ENCODE measurements at places on chromosomes 1 and 21.
A peak's percentile ranks its signal among the peaks of the same experiment; 100 is the strongest.

DNA sequence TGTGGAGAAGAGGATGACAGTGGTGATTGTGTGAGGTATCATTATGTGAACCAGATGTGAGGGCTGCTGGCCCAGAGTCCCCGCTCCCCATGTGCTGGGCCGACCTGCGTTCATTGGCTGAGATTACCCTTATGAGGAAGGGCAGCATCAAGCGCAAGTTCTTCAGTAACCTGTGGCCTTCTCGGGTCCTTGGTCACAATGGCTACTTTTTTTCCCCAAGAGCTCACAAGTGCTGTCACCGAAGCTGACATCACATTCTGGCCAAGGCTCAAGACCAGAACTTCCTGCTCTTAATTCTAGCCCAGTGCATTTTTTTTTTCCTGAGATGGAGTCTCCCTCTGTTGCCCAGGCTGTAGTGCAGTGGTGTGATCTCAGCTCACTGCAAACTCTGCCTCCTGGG, 262.9 kb downstream of the RHOU start:
- no peak for DNase-seq

- no peak for DNase-seq
Observed at GRCh38 chr1:154427173-154428139, 22.3 kb downstream of the IL6R start.

DNA sequence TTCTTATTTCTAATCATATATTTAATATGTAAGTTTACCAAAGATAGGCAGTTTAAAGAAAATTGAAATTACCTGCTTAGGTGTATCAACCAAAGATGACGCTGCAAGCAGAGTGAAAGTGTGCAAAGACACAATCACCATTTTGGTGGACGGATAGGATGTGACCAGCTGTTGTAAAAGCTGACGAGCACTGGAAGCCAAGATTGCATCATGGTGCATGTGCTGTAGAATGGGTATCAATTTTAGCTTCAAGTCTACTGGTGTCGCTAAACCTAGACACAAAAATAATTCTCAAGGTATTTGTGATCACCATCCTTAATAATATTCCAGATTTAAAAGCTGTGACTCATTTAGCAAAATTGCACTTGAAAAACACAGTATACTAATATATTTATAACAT, 28.2 kb downstream of the INTS7 start:
- DNase-seq, result no peak

DNA sequence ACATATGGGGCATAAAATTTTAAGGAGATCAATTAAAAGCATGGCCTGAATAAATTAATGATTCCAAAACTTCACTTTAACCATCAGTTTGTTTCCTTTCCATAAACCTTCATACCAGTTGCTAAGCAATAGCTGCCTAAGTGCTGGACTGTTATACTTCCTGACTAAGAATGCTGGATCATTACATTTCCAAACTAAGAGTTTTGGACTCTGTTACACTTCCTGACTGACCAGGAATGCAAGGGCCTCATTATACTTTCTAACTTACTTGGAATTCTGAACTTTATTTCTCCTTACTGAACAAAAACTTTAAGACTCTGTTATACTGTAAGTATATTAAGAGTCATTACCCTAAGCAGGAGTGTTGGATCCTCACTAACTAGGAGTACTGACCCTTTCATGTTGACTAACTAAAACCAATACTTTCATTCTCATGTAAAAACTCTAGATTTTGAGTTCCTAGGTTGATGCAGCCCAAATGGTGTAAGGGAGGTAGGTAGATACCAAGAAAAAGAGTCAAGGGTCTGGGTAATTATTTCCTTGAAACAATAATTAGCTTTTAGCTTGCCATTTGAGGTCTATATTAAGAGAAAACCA, 118.2 kb downstream of the FAF1 start:
- peak; percentile 59 for DNase-seq

- DNase-seq, result no peak
Observed at GRCh38 chr1:10059342-10059718, 26.6 kb downstream of the UBE4B start.

GRCh38 chr1:45177452-45177851, 29.0 kb downstream of the ZSWIM5 start:
- DNase-seq, result peak; percentile 25

- DNase-seq, result no peak
Observed at GRCh38 chr1:119662034-119662437, 14.0 kb upstream of the ZNF697 start.

- DNase-seq, result peak; percentile 42
Observed at GRCh38 chr1:94873520-94874351, 53.2 kb downstream of the CNN3 start.

- DNase-seq, result peak; percentile 97
Observed at GRCh38 chr21:41612674-41613532, 104.9 kb upstream of the TMPRSS2 start.

GRCh38 chr1:14508613-14509012, 89.9 kb upstream of the KAZN start:
- DNase-seq, result no peak

GRCh38 chr1:107949467-107950253, 15.3 kb downstream of the VAV3 start:
- no peak for DNase-seq

- DNase-seq, result no peak
Observed at GRCh38 chr1:200918006-200918405, 23.3 kb downstream of the INAVA start.

- DNase-seq, result peak; percentile 94
Observed at GRCh38 chr1:66575739-66576138, 41.8 kb downstream of the SGIP1 start.

GRCh38 chr1:197388801-197389200, 120.7 kb downstream of the CRB1 start:
- no peak for DNase-seq

DNA sequence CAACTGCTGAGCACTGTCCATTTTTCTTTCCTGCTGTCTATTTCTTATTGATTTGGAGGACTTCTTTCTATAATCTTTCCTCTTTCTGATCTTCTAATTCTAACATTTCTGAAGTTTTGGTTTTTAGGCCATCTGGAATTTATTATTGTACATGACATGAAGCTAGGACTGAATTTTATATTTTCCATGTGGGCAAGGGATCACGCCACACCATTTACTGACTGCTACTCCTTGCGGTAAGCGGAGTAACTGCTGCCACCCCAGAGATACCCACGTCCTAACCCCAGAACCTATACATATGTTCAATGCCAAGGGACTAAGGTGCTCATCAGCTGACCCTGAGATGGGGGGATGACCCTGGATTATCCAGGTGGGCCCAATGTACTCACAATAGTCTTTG, 70.6 kb downstream of the NPHP4 start:
- no peak for DNase-seq

DNA sequence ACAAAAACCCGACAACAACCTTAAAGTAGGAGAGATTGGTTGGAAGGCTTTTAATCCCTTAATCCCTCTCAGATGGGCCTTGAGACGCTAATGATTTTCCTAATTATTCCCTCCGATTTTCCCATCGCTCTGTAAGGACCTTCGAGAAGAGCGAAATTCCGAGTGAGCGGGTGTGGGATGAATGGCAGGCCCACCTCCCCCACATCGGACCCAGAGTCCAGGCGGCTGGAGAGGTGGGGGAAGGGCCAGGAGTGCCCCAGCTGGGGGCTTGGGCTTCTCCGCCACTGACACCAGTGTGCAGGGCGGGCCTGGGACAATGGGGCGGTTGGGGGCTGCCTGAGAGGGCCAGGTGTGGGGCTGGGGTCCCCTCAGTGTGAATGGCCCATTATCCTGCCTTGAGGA, 23.4 kb downstream of the RHBG start:
- no peak for DNase-seq

DNA sequence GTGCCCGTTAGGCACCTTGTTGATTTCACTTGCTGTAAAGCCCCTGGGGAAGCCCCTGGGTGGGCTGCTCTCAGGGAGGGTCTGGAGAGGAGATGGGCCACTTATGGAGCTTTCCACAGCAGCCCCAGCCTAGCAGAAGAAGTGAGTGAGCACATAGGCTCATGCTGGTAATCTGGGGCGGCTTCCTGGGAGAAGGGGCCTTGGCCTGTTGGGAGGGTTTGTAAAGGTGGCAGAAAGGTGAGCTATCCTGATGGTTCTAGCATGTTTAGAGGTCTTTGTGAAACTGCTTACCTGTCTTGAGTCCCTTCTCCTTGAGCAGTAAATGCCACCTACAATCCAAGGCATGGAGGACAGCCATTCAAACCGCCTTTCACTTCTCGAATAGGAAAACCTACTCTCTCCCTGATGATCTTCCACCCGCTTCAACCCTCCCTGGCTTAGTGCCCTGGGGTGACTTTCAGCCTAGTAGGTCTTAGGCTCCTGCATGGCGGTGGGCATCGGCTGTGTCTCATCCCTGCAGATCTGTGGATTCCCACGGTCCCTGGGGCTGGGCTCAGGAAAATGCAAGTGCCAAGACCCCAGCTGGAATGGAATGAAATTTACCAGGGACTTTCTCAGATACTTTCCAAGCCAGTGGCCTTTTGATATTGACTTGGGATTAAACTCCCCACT, 87.6 kb upstream of the SELENON start:
- DNase-seq, result no peak

- peak; percentile 71 for DNase-seq
Observed at GRCh38 chr1:79355090-79355489, 348.6 kb upstream of the ADGRL4 start.

DNA sequence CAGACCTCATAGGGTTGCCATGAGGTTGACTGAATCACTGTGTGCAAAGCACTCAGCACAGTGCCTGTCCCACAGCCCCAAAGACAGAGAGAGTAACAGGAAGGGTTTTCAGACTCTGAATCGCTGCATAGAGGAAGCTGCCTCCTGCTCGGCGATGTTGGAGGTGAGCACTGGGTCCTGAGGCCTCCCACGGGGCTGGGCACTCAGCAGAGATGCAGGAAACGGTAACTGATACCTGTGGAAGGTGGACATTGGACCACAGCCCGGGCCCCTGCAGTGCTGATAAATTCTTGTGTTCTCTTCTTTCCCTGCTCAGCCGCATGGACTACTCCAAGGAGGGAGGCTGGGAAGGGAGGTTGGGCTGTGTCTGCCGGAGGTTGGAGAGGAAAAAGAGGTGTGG, 389.7 kb downstream of the PTPRU start:
- DNase-seq, result no peak

GRCh38 chr1:154501423-154502065, 475 bp upstream of the TDRD10 start:
- peak; percentile 44 for DNase-seq

GRCh38 chr1:21749859-21750468, 33.0 kb downstream of the USP48 start:
- DNase-seq, result no peak

DNA sequence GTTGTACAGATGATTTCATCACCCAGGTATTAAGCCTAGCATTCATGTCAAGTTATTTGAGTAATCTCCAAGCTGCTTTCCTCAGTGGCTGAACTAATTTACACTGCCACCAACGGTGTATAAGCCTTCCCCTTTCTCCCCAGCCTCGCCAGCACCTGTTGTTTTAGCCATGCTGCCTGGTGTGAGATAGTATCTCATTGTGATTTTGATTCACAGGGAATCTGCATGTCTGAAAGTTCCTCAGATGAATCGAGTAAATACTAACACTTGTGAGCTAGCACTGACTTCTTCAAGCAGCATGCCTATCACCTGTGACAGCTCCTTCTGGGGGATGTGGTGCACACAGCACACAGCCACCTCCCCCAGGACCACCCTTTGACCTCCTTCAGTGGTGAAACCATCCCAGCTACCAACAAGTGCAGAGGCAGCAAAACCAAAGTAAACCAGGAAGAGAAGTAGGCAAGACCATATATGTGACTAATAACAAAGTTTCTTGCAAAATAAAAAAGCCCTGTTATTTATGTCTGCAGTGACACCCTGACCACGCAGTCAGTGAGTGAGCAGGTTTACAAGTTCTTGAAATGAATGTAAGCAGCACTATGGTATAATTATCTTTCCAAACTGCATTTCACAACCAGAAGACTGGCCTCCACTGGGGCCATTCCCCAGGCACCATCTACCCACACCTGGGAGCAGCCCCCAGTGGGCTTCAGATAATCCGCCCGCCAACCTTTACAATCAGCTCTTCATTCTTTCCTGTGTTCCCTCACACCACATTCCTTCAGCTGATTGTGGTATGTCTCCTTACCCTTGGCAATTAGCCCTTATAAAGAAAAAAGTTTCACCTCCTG, 173.8 kb downstream of the ETS2 start:
- DNase-seq, result no peak

DNA sequence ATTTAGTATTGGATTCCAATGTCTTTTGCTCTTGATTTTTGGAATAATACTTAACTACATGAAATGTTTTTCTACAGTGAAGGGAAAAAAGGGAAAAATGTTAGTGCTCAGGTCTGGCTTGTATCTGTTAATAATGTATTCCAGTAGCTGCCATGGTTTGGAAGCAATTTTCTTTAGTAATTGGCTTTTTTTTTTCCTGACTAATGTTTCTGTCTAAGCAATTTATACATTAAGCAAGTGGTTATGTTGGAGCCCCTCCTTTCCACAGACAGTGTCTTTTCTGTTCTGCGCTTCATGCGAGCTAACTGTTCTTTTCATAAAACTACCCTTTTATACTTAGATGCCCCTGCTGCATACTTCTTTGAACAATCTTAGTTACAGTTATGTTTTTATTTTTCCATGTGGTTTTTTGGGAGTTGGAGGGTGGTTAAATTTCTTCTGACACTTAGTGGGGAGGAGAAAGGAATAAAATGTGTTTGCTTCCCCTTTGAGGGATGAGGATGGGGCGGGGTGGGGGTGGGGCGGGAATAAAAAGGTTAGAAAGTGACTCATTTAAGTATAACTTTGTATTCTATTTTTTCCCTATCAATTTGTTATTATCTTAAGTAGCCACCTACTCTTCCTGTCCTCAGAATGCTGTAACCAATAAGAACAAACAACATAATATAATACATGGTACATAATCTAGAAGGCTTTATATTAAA, 83.1 kb downstream of the CLIC4 start:
- no peak for DNase-seq

- DNase-seq, result peak; percentile 89
Observed at GRCh38 chr1:235018161-235018560, 110.5 kb downstream of the TOMM20 start.

Data from adipocyte (in vitro differentiated cells).